ENCODE measurements at places on chromosomes 16 and 17.

DNA sequence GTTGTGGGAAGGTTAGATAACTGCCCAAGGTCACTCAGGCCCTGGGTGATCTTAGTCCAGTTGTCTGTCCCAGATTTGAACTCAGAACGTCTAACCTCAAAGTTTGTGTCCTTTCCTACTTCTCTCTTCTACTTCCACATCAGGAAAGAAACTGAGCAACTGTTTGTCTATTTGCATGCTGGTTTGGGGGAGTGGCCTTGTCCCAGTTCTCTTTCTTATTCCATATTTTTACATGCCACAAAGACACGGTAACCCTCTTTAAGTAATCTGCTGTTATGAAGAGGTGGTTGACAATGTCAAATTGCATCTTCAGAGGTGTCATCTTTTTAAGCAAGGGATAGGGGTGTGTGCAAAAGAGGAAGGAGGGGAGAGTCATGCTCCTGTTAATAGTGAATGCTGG lies 432.5 kb downstream of the HS3ST3B1 start:
- no peak for DNase-seq

- peak; percentile 56 for DNase-seq
Measured at GRCh38 chr16:7405166-7405565, 72.5 kb downstream of the RBFOX1 start.

GRCh38 chr17:20206068-20206467 lies 196.9 kb downstream of the SPECC1 start:
- no peak for DNase-seq

GRCh38 chr17:44751806-44752205 lies 7.0 kb upstream of the ADAM11 start:
- no peak for DNase-seq

DNA sequence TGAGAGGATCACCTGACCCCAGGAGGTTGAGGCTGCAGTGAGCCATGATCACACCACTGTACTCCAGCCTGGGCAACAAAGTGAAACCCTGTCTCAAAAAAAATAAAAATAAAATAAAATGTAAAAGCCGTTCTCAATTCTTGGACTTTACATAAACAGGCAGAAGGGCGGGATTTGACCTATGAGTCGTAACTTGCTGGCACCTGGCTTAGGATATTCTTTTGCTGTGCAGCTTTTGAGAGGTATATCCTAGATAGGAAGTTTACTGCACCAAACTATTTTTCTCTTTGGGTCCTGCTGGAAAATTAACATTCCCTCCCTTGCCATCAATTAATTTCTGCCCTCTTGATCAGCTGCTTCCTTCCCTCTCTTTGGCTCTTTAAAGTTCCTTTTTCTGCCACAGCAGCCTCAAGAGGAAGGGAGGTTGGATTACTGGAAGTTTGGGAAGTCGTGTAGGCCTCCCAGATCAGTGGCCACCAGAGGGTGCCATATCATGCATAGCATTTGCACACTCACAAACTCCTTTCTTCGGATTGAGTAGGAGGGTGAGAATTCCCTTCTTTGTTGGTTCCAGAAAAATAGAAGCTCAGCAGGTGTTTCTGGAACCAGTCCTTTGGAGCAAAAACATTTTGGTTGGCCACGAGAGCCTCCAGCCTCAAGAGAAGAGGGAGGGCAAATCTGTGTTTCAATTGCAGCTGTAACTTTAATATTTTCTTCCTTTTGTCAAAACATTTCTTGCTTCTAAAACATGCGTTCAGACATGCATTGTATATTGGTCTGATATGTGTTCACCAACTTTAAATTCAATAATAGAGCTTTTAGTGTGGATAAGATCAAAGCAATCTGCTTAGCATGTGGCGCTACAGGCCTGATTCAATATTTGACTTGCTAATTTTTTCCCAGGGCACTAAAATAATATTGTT lies 147.3 kb downstream of the CCDC182 start:
- no peak for DNase-seq

DNA sequence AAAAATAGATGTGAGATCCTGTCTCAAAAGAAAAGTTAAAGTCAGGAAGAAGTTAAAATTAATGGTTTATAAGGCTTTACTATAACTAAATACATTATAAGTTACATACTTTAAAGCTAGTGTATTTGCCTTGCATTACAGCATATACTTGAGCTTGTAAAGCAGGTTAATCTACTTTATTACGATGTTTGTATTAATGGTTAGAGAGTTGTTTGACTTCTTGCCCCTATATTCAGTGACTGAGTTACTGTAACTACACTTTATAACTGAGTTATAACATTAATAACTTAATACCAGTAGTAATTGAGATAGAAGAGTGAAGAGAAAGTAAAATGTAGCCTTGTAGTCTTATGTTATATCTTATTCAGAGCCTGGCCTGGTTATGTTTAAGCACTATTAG lies 22.9 kb downstream of the CLTC start:
- DNase-seq, result no peak

- DNase-seq, result no peak
Measured at GRCh38 chr16:56305956-56306565, 114.8 kb downstream of the GNAO1 start.

- DNase-seq, result no peak
Measured at GRCh38 chr17:52030052-52030451, 128.5 kb downstream of the CA10 start.

DNA sequence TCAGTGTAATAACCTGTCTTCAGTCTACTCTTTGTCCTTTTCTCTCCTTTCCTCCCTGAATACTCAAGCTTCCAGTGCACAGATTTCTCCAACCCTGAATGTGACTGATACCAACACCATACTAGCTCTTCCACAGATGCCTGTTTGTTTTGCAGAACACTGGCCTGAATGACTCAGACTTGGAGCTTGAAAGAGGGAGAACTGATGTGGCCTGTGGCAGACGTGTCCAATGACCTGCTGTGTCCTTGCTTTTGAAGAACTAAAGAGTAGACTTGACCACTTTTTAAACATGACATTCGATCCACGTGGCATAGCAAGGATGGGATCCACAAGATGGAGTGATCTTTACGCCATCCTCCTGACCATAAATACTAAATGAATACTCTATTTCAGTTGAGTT lies 361.0 kb downstream of the WWOX start:
- DNase-seq, result no peak

DNA sequence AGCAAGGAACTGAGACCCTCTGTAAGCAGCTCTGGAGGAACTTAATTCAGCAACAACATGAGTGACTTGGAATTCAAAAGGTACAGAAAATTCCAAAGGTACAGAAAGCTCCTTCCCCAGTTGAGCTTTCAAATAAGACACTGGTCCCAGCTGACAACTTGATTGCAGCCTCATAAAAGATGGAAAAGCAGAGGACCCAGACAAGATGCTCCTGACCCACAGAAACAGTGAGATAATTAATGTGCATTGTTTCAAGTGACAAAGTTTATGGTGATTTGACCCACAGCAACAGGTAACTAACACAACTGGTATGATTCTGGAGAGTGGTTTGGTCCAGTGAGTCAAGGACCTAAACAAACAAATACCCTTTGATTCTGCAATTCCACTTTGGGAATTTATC lies 15.2 kb upstream of the TMEM114 start:
- DNase-seq, result no peak

DNA sequence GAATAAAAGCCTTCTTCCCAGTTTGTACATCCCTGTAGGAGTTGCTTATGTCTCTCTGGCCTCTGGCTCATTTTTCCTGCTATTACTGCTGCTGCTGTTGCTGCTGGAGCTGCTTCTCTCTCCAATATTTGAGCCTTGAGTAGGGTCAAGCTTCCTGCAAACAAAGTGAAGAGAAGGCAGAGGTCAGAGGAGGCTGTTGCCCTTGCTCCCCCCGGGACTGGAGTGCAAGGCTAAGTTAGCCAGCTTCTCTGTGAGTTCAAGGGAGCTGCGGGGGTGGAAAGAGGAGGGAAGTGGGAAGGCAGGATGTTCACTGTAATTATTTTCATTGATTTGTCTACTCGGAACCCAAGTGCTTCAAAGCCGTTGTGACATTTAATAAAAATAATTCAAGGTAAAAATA lies 77.0 kb upstream of the TMEM132E start:
- DNase-seq, result no peak

GRCh38 chr17:80272366-80272765 lies 11.7 kb downstream of the RNF213 start:
- DNase-seq, result no peak

- no peak for DNase-seq
Measured at GRCh38 chr17:45229681-45230409, 8.2 kb downstream of the FMNL1 start.

GRCh38 chr16:67780847-67781564 lies 25.4 kb downstream of the RANBP10 start:
- no peak for DNase-seq

GRCh38 chr16:66604376-66605176 lies at the start of gene CMTM3:
TSS of gene CMTM3 (plus strand) at chr16:66604704. CDS start at chr16:66604806, 102 bp downstream.
- DNase-seq, result no peak

DNA sequence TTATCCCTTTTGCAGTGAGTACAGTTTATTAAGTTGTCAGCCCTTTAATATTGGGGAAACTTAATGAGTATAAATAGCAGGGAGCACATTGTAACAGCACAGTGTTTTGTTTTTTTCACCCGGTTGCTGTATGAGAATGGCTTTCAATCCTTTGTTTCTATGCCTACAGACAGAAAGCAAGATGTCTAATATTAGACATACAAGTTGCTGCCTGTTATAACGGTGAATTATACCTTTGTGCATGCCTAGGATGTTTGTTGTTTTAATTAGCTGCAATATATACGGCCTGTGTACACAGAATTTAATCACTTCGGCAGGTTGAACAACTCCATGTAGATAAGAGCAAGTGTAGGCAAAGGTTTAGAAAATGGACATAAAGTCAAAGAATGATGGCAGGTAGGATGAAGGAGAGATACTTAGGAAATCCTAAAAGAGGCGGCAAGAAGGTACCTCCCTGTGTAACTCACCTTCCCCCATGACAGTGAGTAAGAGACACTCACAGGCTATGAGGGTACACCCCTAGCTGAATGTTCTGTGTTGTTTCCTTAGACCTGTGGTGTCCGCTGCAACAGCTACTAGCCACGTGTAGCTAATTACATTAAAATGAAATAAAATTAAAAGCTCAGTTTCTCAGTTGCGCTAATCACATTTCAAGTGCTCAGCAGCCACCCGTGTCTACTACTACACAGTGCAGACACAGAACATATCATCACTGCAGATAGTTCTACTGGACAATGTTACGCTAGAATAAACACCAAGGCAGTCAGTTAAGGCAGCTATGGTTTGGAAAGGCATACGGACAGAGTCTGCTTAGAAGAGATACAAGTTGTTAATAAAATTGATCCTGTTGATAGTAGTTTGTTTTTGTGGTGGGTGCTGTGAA lies 10.9 kb downstream of the SLC7A6OS start:
- DNase-seq, result no peak

DNA sequence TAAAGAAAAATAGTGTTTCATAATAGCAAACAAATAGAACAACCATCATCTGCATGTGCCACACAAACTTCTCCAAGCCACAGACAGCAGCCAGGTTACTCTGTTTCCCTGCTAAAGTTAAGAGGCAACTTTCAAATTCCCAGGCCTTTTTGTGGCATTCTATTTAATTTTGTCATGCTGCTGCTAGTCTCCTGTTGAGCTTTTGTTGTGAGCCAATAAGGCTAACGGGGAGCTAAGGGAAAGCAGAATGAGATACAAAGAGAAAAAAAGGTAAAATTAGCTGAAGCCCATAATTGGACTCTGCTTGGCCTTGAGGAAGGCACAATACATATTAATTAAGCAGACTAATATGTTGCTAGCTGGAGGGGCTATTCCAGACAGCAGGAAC lies 74.7 kb upstream of the GNAO1 start:
- no peak for DNase-seq

- DNase-seq, result no peak
Measured at GRCh38 chr16:3876695-3877094, 3.8 kb downstream of the CREBBP start.

- no peak for DNase-seq
Measured at GRCh38 chr17:78920528-78920927, 4.7 kb downstream of the TIMP2 start.

DNA sequence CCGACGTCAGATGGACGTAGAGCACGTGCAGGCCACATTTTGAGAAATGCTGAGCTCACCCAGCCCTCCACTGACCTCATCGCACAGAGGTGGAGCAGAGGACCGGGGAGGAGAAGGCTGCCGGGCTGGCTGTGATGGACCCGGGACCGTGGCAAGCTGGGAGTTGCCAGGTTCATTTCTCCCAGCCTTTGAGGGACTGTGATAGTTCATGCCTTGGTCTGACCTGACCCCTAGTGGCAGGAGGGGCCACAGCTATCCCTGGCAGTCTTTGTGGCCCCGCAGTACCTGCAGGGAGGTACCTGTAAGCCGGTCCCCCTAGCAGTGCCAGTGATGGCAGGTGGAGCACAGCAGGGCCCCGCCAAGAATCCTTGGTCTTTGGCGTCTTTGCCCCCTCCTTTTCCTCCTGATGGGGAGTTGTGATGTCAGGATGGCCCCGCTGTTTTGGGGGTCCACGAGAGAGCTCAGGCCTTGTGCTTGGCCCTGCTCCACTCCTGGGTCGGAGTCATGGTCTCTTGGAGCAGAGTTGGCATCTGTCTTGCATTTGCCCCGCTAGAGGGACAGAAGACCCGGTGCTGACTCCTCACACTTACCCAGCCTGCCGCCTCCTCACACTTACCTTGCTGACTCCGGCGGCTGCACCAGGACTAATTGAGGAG lies 50.4 kb downstream of the OR1D5 start:
- no peak for DNase-seq

DNA sequence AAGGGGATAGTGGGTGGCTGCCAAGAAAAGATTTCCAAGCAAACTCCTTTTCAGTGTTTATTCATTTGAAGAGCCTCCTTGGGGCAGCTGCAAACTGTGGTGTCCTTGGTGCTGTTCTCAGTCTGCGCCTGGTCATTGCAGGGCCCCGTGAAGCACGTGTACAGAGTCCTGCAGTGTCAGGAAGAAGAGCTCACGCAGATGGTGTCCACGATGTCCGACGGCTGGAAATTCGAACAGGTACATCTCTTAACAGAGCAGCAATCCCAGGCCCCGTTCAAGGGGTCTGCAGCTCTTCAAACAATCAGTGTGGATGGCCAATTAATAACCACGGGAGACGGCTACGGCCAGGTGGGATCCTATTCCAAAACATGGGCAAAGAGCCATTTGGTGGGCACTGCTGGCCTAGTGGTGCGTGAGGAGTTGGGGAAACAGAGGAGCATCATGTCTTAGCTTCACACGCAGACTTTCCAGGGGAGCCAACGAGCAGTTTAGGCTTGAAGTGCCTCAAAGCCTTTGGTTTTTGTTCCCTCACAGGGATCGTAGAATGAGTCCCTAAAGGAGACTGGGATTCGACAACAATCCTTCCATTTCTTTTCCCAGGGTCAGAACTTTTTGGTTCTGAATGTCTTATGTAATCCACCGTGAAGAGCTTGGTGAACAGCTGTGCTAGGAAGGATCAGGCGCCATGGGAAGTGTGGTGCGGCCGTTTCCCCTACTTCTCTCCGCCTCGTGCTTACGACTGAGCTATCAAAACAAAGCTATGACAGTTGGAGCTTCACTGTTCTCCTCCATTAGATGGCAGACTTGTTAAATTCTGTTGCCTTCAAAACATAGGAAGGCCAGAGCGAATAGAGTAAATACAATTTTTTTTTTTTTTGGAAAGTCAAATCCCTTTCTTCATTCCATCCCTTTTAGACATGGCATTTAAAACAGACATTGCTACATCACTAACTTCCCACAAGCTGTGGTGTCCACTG lies 12.6 kb downstream of the KCTD2 start:
- DNase-seq, result no peak

- no peak for DNase-seq
Measured at GRCh38 chr16:83906683-83907082, 7.8 kb downstream of the MLYCD start.
